Caco-2 (cell line): ENCODE measurements at places on chromosomes 16 and 17. TPM values are rescaled to one million over a fixed set of nuclear protein-coding genes. Genes with fewer than 3 reads are reported as not detected.

CD300LB gene
- not detected in 2 replicates for total RNA-seq

FNDC8 gene
- total RNA-seq = not detected in 2 replicates

OTOP3 gene
- not detected in 2 replicates for total RNA-seq

HIC1 gene
- total RNA-seq = 0.59 and 1.8 TPM in 2 replicates

TERB1 gene
- not detected in 2 replicates for total RNA-seq

C16orf92 gene
- total RNA-seq = not detected in 2 replicates

PFAS gene
- 38.8 and 44.1 TPM in 2 replicates for total RNA-seq

SALL1 gene
- not detected in 2 replicates for total RNA-seq

FBXW10 gene
- total RNA-seq = 0.11 TPM in 1 of 2 replicates, not detected in the other

GJD3 gene
- not detected in 2 replicates for total RNA-seq

CHCT1 gene
- total RNA-seq = not detected in 2 replicates

CLDN9 gene
- 0.79 and 0.91 TPM in 2 replicates for total RNA-seq

LUC7L gene
- 80.7 and 86.1 TPM in 2 replicates for total RNA-seq

LYZL6 gene
- total RNA-seq = not detected in 2 replicates

KRT9 gene
- total RNA-seq = not detected in 2 replicates

WNK4 gene
- total RNA-seq = 3.3 and 4.1 TPM in 2 replicates

CES4A gene
- total RNA-seq = not detected in 2 replicates

KRT39 gene
- not detected in 2 replicates for total RNA-seq

ADCY7 gene
- 51.3 and 54.2 TPM in 2 replicates for total RNA-seq

CCDC144A gene
- total RNA-seq = 17.0 and 18.1 TPM in 2 replicates

JPH3 gene
- total RNA-seq = 3.5 and 4.8 TPM in 2 replicates

ANKRD40CL gene
- 11.2 and 11.4 TPM in 2 replicates for total RNA-seq

CCDC102A gene
- total RNA-seq = 9.1 and 11.8 TPM in 2 replicates

CARD14 gene
- total RNA-seq = 1.3 and 1.8 TPM in 2 replicates

SLC5A10 gene
- total RNA-seq = 0.19 and 0.27 TPM in 2 replicates

ZNF750 gene
- total RNA-seq = 0.14 and 0.19 TPM in 2 replicates

PRSS33 gene
- total RNA-seq = not detected in 2 replicates

CSH1 gene
- total RNA-seq = not detected in 2 replicates

SERPINF2 gene
- total RNA-seq = 59.9 and 63.8 TPM in 2 replicates

HOXB5 gene
- not detected in 2 replicates for total RNA-seq

MPO gene
- total RNA-seq = 0.23 TPM in 1 of 2 replicates, not detected in the other

ZDHHC1 gene
- total RNA-seq = 1.0 and 1.3 TPM in 2 replicates

CA4 gene
- not detected in 2 replicates for total RNA-seq

MYO15A gene
- total RNA-seq = 0.21 TPM in 1 of 2 replicates, not detected in the other

FZD2 gene
- total RNA-seq = 36.4 and 39.5 TPM in 2 replicates

NUPR1 gene
- 8.8 and 16.6 TPM in 2 replicates for total RNA-seq

RDM1 gene
- 9.9 and 12.9 TPM in 2 replicates for total RNA-seq

ZP2 gene
- not detected in 2 replicates for total RNA-seq

TSPAN10 gene
- 4.0 and 4.1 TPM in 2 replicates for total RNA-seq

TBC1D3I gene
- 0.50 and 1.00 TPM in 2 replicates for total RNA-seq

FOXN1 gene
- total RNA-seq = 0.26 and 0.48 TPM in 2 replicates

EME1 gene
- 43.5 and 48.5 TPM in 2 replicates for total RNA-seq

KCNJ18 gene
- not detected in 2 replicates for total RNA-seq

FTO gene
- total RNA-seq = 76.3 and 78.3 TPM in 2 replicates

NACA2 gene
- not detected in 2 replicates for total RNA-seq

DHX58 gene
- 0.79 TPM in 2 replicates for total RNA-seq

EPX gene
- total RNA-seq = not detected in 2 replicates

LAT gene
- total RNA-seq = 1.7 and 3.2 TPM in 2 replicates

CTRL gene
- 0.66 and 2.3 TPM in 2 replicates for total RNA-seq

TP53TG3F gene
- not detected in 2 replicates for total RNA-seq

ZNF830 gene
- total RNA-seq = 24.3 and 25.0 TPM in 2 replicates

KRTAP2-2 gene
- total RNA-seq = not detected in 2 replicates

KIF18B gene
- 63.6 and 68.4 TPM in 2 replicates for total RNA-seq

CFAP119 gene
- 4.0 and 4.5 TPM in 2 replicates for total RNA-seq

CA7 gene
- 0.35 and 0.68 TPM in 2 replicates for total RNA-seq

GPR179 gene
- total RNA-seq = 0.05 TPM in 1 of 2 replicates, not detected in the other

RND2 gene
- 1.2 and 1.7 TPM in 2 replicates for total RNA-seq

RUNDC3A gene
- total RNA-seq = 0.34 and 0.53 TPM in 2 replicates

RPUSD1 gene
- 42.2 and 44.0 TPM in 2 replicates for total RNA-seq

ATP6V0D1 gene
- total RNA-seq = 107 and 110 TPM in 2 replicates
